ENCODE measurements at places on chromosomes 13 and 19.
A peak's percentile ranks its signal among the peaks of the same experiment; 100 is the strongest.

DNA sequence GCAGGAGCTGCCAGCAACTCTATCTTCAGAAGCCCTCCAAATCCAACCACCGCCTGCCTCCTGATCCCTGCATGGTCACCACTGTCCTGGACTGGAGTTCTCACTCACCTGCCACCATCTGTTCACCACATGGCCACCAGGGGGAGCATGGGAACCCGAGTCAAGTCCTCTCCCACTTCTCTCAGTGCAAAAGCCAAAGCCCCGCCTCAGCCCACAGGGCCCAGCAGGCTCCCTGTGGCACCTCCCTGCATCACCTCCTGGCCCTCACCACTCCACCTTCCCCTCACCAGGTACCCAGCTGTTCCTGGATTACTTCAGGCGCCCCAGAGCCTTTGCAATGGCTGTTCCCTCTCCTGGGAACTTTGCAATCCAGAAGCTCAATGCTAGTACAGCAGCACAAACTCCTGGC is 5.3 kb downstream of the DHPS start:
- peak; percentile 26 for DNase-seq

- DNase-seq = peak; percentile 10
Measured at GRCh38 chr13:96089749-96090239, at the start of gene HS6ST3. Gene HS6ST3, plus strand, starts transcription at chr13:96090107.

DNA sequence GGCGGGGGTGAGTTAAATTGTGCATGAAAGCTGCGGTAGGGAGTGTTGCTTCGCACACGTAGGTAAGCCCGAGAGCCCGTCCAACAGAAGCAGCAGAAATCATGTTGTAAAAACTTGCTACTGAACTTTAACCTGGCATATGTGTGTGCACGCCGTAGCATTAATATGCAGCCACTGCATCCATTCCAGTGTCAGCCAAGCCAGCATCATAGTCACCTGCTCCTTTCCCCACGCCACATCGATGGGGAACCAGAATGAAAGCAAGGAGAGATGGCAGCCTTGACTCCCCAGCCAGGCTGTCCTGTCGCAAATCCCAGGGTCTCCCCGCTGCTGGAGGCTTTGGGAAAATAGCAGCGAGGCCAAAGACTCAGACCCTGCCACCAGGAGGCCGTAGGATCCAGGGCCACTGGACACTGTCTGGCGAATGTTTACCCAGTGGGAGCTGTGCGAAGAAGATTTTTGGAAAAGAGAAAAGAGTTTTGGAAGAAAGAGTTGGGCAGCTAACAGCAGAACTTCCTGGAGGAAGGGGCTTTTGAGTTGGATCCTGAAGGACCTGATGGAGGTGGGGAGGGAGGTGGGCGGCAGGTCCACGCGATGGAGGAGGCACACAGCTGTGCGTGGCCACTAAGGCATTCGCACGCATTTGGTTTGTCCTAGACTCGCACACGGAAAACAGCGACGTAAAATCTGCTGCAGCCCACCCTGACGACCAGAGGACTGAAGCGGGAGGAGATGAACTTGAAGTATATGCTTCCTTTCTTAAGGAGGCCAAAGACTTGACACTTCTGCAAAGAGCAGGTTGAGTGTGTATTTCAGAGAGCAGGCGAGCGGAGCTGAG is 48.7 kb upstream of the RANBP3 start:
- DNase-seq = no peak

DNA sequence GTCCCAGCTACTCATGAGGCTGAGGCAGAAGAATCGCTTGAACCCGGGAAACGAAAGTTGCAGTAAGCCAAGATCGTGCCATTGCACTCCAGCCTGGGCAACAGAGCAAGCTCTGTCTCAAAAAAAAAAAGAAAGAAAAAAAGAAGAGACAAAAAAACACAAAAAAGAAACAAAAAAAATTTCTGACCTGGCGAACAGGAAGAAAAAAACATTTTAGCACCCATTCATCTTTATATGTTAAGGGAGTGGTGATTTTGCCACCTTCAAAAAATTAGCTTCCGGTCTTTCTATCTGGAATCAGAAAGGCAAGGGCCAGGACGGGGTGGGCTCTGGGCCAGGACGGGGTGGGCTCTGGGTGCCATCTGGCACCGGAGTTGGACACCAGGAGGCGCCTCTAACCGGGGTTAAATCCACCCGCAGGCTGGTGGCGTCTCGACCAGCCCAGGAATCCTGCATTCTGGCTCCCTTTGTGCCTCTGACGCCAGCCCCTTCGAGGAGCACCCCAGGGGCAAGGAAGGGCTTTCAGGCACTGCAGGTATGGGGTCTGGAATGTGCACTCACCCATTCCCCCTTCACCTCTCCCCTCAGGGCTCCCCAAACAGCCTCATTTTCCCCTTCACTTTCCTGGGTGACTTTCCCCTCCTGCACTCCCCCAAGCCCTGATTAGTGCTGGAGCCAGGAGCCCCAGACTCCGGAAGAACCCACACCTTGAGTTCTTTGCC is 10.4 kb upstream of the ZSWIM4 start:
- DNase-seq = peak; percentile 51

DNA sequence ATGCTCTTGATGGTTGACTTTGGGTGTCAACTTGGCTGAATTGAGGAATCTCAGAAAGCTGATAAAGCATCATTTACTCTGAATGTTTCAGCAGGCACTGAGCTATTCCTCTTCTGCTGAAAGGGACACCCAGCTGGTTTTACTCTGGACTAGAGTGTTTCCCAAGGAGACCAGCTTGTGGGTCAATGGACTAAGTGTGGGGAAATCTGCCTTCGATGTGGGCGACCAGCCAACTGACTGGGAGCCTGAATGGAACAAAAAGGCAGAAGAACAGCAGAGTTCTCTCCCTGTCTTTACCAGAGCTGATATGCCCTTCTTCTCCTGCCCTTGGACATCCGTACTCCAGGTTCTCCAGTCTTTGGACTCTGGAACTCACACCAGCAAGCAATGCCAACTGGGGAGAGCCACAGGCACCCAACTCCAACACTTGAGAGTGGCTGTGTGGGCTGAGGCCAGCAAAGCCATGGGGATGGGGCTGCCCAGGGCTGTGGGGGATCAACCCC is 32.2 kb downstream of the MRPL57 start:
- DNase-seq = no peak

DNA sequence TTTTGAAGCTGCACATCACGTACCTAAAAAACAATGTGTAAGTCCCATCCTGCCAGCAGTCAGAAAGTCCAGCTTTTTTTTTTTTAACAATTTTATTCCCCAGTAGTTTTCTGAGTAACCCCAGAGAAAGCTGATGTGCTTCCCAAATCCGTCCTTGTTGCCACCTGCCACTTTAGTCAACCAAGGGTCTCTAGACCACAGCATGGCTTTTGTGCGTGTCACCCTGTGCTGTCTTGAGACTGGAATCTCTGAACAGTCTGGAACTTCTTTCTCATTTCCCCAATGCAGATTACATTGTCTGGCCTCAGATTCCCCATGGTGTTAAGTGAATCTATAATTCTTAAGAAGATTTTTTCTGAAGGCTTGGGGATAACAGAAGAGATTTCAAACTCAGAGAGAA is 289.2 kb upstream of the KLF12 start:
- DNase-seq = no peak

DNA sequence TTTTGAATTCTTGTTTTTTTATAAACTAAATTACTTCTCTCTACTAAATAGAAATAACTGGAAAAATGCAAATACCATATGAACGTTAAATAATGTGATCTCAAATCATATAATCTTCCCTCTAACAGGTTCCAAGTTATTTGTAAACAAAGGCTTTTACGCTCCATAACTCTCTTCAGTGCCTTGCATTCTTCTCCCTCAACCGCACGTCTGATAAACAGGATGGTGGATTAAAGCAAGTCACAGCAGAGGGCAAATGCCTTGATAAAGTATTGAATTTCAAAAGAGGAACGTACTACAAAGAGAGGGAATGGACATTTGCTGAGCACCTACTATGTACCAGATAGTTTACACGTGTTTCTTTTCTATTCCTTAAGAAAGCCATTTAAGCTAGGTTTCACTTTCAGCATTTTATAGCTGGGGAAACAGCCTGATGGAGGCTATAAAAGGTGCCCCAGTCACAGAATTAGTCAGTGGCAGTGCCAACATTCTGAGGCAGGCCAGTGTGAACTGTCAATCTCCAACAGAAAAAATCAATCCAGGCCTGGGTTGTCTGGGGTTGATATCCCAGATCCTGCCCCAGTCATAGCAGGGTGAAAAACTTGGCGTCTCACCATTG is 15.8 kb downstream of the MRPS31 start:
- DNase-seq = no peak

GRCh38 chr13:64054321-64054720 is 2638.7 kb upstream of the PCDH20 start:
- DNase-seq = no peak

DNA sequence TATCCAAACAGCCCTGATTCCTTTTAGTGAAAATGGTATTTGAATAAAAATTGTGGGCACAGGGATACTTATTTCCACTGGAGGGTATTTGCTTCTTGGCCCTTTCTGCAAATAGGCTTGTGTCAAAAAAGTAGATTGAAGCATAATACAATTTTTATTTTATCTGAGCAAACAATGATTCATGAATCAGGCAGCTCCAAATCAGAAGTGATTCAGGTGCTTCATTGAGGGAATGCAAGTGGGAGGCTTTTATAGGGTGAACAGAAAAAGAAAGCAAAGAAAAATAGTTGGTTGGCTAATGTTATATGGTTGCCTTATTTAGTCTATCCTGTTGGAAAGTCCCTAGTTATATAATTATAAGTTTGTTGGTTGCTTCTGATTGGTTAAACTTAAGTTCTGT is 117.9 kb downstream of the ITGBL1 start:
- no peak for DNase-seq

- DNase-seq = peak; percentile 41
Measured at GRCh38 chr19:33193865-33194362, at the start of gene LRP3. Gene LRP3, plus strand, starts transcription at chr19:33194330. Its CDS starts 456 bp downstream, at chr19:33194786.

DNA sequence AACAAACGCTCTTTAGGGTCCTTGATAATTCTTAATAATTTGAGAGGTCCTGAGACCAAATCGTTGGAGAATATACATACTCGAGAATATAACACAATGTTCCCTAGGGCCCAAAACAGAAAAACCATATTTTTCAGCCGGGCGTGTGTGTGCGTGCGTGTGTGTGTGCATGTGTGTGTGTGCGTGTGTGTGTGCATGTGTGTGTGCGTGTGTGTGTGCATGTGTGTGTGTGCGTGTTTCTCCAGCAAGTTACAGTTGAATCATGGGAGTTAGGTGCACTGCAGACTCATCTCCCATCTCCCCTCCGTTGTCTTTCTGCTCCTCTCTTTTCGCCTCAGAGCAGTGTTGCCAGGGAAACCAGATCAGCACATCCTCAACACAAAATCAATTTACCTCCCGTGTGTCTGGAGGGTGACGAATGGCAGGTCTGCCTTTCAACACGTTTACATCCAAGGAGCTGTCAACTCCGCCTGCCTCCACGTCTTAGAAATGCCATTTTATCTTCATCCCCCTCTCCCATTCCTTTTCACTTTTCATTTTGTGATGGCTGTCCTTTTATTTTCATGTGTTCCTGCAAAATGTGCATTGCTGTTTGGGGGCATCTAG is 8.3 kb upstream of the PNMA8B start:
- no peak for DNase-seq
